ENCODE measurements at places on chromosomes 13 and 19. TPM values are rescaled to one million over a fixed set of nuclear protein-coding genes. Genes with fewer than 3 reads are reported as not detected.
A peak's percentile ranks its signal among the peaks of the same experiment; 100 is the strongest.

DNA sequence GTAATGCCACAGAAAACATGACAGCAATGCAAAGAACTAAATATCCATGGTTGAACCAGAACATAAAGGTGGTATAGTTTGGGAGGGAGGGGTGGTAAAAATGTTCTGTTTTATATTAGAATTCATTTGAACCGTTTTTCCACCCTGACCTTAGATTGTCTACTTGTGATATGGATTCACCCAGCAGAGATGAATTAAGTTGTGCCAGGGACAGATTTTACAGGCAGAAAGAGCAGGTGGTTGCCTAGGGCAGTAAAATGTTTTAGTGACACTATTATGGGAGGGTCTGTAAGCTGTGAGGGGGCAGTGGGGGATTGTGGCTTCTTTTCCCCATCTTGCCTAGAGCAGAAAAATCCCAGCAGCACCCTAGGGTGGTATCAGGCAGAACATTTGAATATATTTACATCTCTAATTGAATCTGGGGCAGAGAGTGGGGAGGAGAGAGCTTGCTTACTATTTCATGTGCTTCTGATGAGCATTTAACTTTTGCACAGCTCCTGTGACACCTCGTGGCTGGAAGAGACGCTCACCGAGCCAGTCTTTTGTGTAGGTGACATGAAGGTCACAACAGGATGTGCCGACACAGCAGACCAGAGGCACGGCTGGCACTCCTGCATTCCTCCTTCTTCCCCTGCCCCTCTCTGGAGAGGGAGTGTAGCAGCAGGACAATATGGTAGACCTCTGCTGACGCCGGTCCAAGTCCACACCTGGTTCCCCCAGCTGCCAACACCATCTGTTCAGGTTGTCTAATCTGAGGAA is 452.3 kb downstream of the IRS2 start:
- peak overlapping the region; percentile 47 for H3K27ac ChIP-seq
- H3K4me1 ChIP-seq, result peaks cover 21% of the 10 kb centered on the region
- no peak overlapping the region for H3K4me3 ChIP-seq
- no peaks in the 10 kb centered on the region for H3K36me3 ChIP-seq
- DNase-seq, result no peak
- H3K27me3 ChIP-seq, result no peaks in the 10 kb centered on the region

DNA sequence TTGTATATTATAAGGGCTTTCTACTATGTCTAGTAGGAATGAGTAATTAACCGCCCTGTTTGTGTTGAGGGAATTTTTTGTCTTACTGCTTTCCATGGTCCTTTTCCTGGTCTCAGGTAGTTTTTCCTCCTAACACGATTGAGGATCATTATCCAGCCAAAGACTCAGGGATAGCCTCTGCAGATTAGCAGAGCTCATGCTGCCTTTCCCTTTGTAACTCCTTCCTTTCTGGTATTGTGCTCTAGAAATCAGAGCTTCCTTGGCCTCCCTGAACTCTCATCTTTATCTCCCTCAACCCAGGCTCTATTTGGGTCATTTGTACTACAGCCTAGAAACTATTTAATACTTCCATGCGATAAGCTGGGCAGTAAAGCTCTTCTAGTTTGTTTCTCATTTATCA is 142.1 kb downstream of the PDS5B start:
- no peak overlapping the region for H3K27ac ChIP-seq
- H3K4me1 ChIP-seq, result peaks cover 26% of the 10 kb centered on the region
- H3K36me3 ChIP-seq, result peaks cover 46% of the 10 kb centered on the region
- H3K27me3 ChIP-seq, result no peaks in the 10 kb centered on the region
- no peak for DNase-seq

- H3K4me1 ChIP-seq, result peaks cover 20% of the 10 kb centered on the region
- peak overlapping the region; percentile 65 for H3K4me3 ChIP-seq
- DNase-seq, result no peak
- no peak overlapping the region for H3K27ac ChIP-seq
- H3K36me3 ChIP-seq, result peaks cover 7% of the 10 kb centered on the region
- H3K27me3 ChIP-seq, result no peaks in the 10 kb centered on the region
These were observed 430 bp downstream of the MAP4K1 start for GRCh38 chr19:38617283-38617763.

Gene HSPB6
- 0.37 TPM for total RNA-seq

- no peaks in the 10 kb centered on the region for H3K27me3 ChIP-seq
- H3K4me3 ChIP-seq, result peak overlapping the region; percentile 47
- no peak for DNase-seq
- H3K36me3 ChIP-seq, result no peaks in the 10 kb centered on the region
These were observed 10.5 kb upstream of the SLC35E1 start for GRCh38 chr19:16582486-16583261.

Gene CLDND2
- total RNA-seq, result 1.1 TPM

Gene GADD45B
- total RNA-seq, result 4.1 TPM
